ENCODE measurements at places on chromosomes 11 and 22.
A peak's percentile ranks its signal among the peaks of the same experiment; 100 is the strongest.

GRCh38 chr22:17914474-17914873 lies 109.9 kb downstream of the MICAL3 start:
- DNase-seq = no peak

GRCh38 chr11:1810761-1811160 lies 24.0 kb upstream of the SYT8 start:
- no peak for DNase-seq

GRCh38 chr11:8250981-8251615 lies 12.6 kb downstream of the LMO1 start:
- DNase-seq = no peak

- DNase-seq = no peak
Measured at GRCh38 chr22:29290061-29290460, 16.4 kb upstream of the GAS2L1 start.

- no peak for DNase-seq
Measured at GRCh38 chr11:74102321-74102720, 68.5 kb downstream of the C2CD3 start.

DNA sequence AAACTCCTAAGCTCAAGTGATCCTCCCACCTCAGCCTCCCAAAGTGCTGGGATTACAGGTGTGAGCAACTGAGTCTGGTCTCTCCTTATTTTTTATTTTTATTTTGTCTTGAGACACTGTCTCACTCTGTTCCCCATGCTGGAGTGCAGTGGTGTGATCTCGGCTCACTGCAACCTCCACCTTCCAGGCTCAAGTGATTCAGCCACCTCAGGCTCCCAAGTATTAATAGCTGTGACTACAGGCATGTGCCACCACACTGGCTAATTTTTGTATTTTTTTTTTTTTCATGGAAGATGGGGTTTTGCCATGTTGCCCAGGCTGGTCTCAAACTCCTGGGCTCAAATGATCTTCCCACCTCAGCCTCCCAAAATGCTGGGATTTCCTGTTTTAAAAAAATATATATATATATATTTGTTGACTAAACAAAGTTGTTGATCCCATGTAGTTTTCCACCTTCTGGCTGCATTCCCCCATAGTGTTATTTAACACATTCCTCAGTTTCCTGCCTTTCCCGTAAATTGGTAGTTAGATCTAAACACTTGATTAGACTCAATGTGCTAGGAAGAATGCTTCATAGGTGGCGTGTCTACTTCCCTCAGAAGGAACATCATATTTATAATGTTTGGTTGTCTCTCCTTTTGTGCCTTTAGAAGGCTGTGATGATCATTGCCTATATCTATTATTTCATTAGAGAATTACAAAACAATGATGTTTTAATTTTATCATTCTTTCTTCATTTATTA lies 38.8 kb downstream of the LRRC32 start:
- no peak for DNase-seq

DNA sequence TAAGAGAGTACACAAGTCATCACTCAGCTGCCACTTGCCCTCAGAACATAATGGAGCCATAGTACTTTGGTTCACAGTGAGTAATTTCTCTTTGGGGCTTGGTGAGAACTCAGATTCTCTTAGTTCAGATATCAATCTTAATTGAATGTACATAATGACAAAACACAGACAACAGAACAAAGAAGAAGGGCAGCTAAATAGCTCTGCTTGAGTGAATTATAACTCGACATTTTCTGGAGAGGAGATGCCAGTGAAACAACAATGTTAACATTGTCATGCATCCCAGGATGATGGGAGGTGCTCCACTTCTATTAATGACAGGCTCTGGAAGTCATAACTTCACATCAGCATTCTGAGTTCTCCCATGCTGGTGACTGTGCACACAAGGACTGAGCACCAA lies 508.1 kb downstream of the TMEM135 start:
- DNase-seq = no peak

GRCh38 chr11:118997627-118998387 lies at the start of gene CENATAC:
TSS of gene CENATAC (plus strand) at chr11:118998138. CDS start at chr11:118998198, 60 bp downstream.
- peak; percentile 86 for DNase-seq

- DNase-seq = no peak
Measured at GRCh38 chr22:37664249-37665101, 6.0 kb downstream of the PDXP start.

DNA sequence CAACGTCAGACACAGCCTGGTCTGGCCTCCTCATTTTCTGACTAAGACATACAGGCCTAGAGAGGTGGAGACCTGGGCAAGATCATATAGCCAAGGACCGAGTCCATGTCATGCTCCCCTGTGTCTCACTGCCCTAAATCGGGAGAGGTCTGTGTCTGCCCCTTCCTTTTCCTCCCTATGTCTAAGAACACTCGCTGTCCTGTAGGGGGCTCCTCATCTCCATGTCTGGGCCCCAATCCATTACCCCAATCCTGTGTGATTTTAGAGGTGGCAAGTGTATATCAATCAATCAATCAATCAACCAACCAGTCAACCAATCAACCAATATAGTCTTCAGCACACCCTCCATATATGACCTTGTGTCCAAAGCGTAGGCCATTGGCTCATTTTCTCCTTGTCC lies 125.7 kb downstream of the KIRREL3 start:
- no peak for DNase-seq

DNA sequence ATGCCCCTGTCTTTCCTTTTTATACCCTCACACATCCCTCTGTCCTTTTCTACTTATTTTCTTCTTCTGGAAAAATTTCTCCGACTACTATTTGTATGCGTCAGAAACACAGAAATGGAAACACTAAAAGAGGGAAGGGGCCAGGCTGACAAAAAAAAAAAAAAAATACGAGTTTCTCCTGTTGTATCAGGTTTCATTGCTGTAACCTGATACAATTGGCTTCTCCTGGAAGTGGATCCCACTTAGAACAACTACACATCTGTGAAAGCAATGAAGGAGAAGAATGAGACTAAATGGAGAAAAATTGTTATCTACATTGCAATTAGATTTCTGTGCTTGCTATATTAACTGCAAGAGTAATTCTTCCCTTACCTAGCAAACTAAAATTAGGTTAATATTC lies 393.9 kb downstream of the GUCY1A2 start:
- DNase-seq = no peak

GRCh38 chr11:67272327-67273259 lies 6.3 kb downstream of the GRK2 start:
- no peak for DNase-seq

- DNase-seq = no peak
Measured at GRCh38 chr11:45527898-45528297, 137.5 kb downstream of the CHST1 start.

DNA sequence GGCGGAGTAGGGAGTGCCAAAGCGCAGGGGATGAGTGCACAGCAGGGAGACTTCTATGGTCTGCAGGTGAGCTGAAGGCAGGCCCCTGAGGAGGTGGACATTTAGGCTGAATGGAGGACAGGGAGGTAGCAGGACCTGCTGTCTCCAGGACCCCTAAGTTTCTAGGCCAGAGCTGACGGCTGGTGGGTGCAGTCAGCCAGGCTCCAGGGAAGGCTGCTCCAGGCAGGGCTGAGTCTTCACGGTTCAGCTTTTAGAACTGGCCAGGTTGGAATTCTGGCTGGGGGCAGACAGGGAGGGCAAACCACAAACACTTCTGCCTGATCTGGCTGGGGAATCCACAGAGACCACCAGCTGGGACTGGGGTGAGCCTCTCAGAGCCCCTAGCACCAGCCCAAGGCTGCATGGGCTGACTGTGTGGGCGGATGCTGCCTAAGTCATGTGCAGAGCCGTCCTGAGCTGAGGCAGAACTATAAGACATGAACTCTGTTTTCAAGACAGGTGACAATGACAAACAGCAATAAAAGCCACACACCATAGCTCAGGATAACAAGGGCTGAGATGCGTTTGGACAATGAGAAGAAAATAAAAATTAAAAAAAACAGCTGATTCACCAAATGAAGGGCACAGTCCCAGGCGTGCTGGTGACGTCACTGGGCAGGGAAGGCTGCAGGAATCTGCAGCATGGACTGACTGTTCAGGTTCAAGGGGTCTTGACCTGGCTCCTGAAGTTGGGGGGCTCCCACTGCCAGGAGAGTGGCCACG lies 10.4 kb upstream of the MALAT1 start:
- DNase-seq = no peak

DNA sequence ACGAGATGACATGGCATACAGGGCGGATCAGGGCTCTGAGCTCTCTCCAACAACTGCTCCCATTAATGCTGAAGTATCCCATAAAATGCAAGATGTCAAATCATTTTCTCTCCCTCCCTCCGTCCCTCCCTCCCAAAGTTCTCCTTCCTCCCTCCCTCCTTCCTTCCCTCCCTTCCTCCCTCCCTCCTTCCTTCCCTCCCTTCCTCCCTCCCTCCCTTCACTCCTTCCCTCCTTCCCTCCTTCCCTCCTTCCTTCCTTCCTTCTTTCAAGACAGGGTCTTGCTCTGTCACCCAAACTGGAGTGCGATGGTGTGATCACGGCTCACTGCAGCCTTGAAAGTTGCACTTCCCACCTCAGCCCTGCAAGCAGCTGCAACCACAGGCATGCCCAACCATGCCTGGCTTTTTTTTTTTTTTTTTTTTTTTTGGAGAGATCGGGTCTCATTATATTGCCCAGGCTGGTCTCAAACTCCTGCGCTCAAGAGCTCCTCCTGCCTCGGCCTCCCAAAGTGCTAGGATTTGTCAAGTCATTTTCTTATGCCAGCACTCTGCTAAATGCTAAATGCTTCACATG lies 38.2 kb downstream of the TXN2 start:
- no peak for DNase-seq

DNA sequence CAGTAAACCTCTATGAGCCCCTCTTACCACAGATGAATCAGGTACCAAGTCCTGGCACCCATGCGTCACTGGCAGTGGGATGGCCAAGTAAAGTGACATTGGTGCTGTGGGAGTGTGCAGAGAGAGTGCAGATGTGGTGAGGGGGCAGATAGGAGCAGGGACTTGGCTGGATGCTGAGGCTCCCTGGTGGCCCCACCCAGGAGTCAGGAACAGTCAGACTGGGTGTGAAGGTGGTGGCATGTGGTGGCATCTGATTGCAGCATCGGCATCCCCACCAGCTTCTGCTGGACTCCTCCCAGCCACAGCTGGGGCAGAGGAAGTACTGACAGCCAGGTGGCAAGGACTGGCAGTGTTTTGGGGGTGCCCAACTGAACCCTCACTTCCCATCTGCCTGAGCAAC lies 11.4 kb downstream of the DGAT2 start:
- DNase-seq = no peak

GRCh38 chr22:46052331-46052771 lies 75.4 kb upstream of the WNT7B start:
- no peak for DNase-seq

DNA sequence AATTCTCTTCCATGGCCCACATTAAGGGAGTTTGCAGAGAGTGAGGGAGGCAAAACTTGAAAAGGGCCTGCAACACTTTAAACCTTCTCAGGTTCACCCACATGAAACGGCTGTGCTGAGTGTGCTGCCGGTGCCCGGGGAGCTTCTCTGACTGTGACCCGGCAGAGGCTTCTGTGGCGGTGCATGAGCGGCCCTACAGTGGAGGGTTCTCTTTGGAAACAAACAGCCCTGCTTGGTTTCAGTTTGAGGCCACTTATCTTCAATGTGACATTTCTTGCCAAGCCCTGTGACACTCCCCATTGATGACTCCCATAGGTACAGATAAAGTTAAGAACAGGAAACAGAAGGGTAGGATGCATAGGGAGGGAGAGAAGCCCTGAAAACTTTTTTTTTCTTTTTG lies 31.8 kb downstream of the FAM118A start:
- no peak for DNase-seq

Measured in stimulated activated CD4-positive, alpha-beta T cell treated with anti-CD3 and anti-CD28 coated beads, Interleukin-1b, Interleukin-23, amount 100 ng/mL, for 1 hour (primary cell).